ENCODE measurements at places on chromosomes 2 and 18. TPM values are rescaled to one million over a fixed set of nuclear protein-coding genes. Genes with fewer than 3 reads are reported as not detected.

BOLL gene
- total RNA-seq: not detected

GRCh38 chr2:159285929-159286708, at the start of gene WDSUB1:
TSS of gene WDSUB1 (minus strand) at chr2:159286703. CDS start at chr2:159283069, 3,634 bp downstream.
- DNase-seq: peak; percentile 25

DNA sequence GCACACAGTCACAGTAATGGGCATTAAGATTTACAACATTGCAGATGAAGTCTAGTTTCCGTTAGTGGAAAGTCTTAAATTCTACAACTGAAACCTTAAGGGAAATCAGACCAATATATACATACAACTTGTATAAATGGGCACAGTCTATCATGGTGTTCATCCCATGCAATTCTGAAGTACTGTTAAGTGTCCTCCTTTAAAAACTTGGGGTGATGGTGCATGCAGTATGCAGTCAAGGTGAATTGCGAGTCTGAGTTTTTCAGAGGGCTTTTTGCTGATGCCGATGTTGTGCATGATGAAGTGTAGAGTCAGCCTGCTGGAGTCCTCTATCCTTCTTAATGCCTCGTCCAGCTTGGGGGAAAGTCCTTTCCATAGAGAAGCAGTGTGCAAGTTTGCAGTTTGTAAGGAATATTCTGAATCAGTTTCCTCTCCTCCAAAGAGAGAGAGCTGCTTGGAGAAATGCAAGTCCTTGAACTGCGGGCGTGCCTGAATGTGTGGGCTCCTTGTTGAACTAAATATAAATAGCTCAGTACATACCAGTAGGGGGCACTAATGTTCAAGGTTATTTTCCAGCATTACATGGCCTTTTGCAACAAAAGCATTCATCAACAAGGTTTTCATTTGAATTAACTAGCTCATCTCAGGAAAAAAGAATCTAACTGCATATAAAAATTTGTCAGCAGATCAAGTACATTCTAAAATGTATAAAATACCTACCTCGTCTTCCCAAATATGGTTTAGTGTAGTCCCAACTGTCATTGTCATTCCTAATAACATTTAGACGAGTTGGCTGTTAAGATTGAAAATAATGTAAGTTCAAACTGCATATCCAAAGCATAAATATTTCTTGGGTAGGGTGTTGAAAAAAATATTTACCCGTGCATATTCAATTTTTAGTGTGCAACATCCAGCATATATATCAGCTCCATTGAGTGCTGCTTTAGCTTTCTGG, 21.3 kb downstream of the HNRNPLL start:
- DNase-seq: peak; percentile 76

- DNase-seq: peak; percentile 28
Observed at GRCh38 chr2:234496835-234497593, at the start of gene ARL4C. TSS of gene ARL4C (minus strand) at chr2:234497081. CDS start at chr2:234496586, 495 bp downstream.

GRCh38 chr2:3536682-3537632, 17.6 kb upstream of the ADI1 start:
- DNase-seq: no peak
